ENCODE measurements at places on chromosomes 13 and 19.

DNA sequence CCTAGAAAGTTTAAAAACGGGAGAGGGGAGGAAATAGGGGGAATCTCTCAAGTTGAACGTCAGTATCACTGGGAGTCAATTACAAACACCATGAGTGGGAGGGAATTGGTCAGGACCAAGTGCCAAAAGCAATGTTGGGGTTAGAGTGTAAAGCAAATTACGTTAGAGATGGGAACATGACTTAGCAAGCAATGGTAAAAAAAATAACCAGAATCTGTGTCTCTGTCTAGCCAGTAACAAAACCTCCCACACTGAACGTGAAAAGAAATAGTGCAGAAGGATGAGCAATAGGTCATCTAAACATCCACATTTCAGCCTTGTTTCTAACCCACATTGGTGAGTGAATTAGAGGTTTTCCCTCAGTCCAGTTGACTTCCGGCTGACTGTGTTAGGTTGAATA, 242.2 kb downstream of the COG6 start:
- no peak for DNase-seq

- DNase-seq, result no peak
Observed at GRCh38 chr13:20231839-20232555, at the start of gene GJB6. Gene GJB6 (minus strand): TSS chr13:20232319. CDS start chr13:20223480, 8,839 bp downstream.

- DNase-seq, result no peak
Observed at GRCh38 chr19:374886-375235, 30.3 kb upstream of the MIER2 start.

- no peak for DNase-seq
Observed at GRCh38 chr13:44803390-44803789, 185.9 kb downstream of the NUFIP1 start.

GRCh38 chr19:28217022-28217421, 995.9 kb downstream of the UQCRFS1 start:
- DNase-seq, result no peak

DNA sequence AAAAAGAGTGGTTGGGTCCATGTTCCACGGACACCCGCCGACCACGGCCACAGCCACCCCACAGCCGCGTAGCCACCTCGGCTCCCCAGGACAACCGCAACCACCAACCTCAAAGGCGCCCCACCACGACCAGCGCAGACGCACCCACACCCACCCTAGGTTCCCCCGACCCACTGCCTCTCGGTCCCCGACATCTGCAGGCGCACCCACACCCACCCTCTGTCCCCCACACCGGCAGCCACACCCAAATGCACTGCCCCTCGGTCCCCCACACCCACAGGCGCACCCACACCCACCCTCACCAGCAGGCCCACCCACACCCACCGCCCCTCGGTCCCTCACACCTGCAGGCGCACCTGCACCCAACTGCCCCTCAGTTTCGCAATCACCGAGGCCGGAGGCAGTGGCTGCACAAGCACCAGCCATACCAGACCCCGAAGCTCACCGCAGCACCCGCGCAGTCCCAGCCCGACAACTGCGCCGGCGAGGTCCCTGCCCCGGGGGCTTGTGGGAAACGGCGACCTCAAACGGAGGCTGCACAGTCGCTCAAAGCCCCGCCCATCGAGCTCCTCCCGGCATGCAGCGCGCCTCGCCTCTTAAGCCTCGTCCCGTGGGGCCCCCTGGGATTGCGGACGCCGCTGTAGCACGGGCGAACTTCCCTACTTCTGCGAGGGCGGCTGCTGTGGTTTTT, 18.3 kb downstream of the ZNF77 start:
- no peak for DNase-seq

DNA sequence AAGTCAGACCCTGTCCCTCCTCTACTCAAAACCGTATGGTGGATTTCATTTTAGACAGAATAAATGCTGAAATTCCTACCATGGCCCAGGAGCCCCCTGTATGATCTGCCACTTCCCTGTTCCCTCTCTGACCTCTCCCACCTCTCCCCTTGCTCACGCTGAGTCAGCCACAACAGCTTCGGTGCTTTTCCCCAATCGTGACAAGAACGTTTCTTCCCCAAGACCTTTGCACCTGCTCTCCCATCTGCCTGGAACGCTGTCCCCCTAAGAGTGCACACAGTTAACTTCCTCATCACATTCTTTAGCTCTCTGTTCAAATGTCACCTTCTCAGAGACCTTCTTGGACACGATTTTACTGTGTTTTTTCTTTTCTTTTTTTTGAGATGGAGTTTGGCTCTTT, 2.3 kb downstream of the VRK3 start:
- no peak for DNase-seq

DNA sequence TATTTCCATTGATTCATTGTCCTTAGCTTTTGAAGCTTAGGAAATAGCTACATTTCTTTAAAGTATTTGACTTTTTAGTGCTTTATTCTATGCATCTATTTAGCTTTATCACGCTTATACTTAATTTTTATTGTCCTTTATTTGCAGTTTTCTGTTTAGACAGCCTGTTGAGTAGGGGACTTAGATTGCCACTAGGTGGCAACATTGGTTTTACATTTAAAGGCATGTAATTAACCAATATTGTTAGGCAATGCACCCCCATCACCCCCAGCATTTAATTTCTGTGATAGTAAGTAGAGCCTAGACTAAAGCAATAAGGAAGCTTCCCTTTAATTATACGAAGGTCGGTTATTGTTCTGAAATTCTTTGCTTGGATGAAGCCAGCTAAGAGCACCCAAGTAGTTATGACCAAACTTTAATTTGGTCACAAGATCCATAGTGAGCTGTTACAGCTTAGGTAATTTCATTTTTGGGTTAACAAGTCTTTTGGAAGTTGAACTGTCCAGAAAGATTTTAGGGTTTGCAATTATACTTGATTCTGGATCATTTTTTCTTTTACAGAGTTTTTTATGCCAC, 36.5 kb downstream of the B3GLCT start:
- DNase-seq, result peak; percentile 72

GRCh38 chr19:6073858-6074708, 36.2 kb downstream of the RFX2 start:
- no peak for DNase-seq

DNA sequence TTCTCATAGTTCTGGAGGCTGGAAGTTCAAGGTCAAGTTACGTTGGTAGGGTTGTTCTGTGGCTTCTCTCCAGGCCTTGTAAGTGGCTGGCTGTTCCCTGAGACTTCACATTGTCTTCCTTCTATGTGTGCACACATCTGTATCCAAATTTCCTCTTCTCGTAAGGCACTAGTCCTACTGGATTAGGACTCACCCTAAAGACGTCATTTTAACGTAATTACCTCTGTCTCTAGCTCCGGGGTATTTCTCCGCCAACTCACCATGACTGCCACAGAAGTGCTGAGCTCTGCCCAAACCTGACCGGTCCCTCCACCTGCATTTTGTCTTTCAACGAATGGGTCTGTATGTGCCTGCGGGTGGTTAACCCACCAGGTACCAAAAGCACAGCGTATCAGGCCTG, 8.7 kb upstream of the SYDE1 start:
- no peak for DNase-seq

GRCh38 chr13:88112526-88112925, 441.4 kb downstream of the SLITRK5 start:
- no peak for DNase-seq

DNA sequence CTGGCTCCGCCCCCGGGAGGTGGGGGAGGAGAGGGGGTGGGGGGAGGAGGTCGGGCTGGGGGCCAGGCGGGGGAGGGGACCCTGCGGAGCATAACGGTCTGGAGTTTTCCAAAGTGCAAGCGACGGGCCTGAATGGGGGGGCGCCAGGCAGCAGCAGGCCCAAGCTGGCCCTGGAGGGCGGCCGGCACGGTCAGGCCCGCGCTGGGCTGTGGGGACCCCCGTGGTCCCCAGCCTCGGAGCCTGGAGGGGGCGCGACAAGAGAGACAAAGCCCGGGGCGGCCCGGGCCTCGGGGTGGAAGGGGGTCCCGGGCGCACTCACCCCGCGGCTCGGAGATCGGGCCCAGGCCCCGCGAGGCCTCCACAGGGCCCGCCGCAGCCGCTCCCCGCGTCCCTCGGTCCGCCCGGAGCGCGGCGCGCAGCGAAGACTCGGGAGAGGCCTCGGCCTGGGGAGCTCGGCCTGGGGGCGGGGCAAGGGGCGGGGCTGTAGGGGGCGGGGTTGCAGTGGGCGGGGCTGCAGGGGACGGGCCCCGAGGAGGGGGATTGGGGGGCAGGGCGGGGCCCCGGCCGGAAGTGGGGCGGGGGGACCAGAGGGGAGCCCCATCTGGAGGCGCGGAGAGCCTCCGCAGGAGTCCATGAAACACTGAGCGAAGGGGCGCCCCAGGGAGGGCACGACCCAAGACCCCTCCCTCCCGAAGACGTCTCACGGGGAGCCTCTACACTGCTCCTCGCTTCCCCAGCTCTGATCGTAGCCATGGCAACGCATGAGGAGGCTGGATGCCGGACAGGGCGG, 47.6 kb downstream of the PTPRS start:
- peak; percentile 69 for DNase-seq

- DNase-seq, result no peak
Observed at GRCh38 chr19:29415507-29415906, 110.3 kb upstream of the VSTM2B start.

DNA sequence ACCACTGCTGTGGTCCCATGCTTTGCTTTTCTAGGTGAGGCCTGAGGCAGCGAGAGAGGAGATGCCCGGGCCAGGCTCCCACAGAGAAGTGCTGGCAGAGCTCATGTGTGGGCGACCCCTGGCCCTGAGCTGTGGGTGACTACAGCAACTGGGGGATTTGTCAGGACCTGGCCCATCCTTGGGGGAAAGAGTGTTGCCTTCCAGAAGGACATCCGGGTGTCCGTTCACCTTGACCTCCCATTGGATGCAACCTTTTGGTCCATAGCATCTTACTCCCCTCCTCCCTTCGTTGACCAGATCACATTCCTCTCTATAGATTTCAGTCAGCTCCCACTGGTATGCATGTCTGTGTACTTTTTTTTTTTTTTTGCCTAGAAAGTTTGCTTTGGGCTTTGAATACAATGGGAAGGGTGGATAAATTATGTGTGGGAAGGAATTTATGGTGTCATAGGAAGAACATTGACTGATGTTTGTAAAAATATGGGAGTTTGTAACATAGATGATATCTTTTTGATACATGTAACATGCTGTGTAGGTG, 84.2 kb upstream of the RNF113B start:
- DNase-seq, result no peak

DNA sequence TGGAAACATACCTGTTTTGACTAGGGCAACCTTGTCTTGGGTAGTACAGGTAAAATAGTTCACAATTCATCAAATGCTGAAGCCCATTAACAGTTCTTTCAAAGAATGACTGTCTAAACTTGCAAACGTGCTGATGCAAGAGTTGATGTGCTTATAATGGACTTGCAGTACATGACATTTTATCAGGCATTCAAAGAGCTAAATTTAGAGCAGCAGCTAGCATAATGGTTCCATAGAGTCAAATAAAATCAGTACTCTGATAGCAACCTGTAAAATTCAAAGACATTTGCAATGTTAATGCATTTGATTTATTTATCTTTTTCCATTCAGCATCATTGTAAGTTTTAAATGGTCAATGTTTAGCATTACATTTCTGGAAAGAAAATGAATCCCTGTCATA, 979.7 kb upstream of the SLC10A2 start:
- no peak for DNase-seq

GRCh38 chr19:35641515-35642151, at the start of gene ETV2:
Gene ETV2 (plus strand): TSS chr19:35641745. CDS start chr19:35642461, 716 bp downstream.
- peak; percentile 41 for DNase-seq

DNA sequence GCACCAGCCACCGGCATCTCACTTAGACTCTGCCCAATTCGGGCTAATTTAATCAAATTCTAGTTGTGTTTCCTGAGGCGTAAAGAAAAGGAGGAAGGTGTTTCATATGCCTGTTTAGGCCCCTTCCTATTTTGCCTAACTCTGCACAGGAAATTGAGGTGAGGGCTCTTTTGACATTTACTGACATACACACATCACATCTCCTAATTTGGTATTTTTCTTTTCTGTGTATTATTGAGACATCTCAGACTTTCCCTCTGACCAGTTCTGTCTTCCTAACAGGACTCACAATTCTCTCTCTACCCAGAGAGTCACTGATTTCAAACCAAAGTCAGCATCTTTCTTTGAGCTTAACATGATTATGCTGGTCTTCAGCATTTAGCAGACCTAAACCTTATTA, 7.9 kb downstream of the CEACAM3 start:
- DNase-seq, result no peak

GRCh38 chr19:4445963-4446703, 11.5 kb downstream of the UBXN6 start:
- no peak for DNase-seq

DNA sequence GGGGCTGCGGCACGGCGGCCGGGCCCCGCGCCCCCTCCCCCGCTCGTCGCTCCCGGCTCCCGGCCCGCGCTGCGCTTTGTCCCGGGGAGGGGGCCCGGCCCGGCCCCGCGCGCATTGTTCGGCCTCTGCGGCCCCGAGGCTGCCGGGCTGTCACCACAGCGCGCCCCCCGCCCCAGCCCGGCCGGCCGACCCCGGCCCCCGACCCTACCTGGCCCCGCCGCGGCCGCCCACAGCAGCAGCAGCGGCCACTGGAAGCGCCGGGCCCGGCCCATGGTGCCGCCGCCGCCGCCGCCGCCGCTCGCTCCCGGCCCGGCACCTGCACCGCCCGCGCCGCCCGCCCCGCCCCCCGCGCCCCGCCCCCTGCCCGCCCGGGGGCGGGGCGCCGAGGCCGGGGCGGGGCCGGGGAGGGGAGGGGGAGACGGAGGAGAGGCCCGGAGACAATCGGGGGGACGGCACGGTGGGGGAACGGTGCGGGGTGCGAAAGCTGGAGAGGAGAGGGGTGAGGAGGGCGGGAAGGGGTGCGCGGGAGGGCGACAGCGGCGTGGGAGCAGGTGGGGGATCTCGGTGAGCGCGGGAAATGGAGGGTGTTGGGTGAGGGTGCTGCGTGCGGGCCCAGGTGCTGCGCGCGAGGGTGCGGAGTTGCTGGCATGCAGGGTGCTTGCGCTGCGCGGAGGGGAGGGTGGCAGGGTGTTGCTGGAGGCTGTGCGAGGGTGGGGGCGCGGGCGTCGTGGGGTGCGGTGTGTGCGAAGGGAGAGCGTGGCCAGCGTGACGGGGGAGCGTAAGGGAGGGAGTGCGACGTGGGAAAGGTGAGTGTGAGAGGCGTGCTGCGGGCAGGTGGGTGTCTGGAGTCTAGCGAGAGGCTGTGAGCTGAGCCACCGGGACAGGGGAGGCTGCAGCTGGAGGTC, at the start of gene CADM4:
CADM4 (minus strand) TSS at position 332 of the 905 bp plus-strand sequence; CDS start at position 272, 60 bp downstream.
- DNase-seq, result no peak

DNA sequence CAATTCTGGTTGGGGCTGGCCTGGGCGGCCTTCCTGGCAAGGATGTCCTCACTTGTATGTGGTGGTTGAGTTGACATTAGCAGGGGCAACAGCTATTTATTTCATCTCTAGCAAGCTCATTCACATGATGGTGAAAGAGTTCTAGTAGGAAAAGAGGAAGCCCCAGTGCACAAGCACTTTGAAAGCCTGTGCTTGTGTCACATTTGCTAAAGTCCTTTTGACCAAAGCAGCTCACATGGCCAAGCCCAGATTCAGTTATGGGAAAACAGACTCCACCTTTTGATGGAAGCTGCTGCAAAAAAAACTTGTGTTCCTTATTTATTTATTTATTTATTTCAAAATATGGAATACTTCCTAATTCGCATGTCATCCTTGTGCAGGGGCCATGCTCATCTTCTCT, 17.2 kb downstream of the GTF2F2 start:
- DNase-seq, result no peak
